ENCODE measurements at places on chromosomes 7 and 10.

GRCh38 chr10:122047560-122047959, 58.6 kb downstream of the TACC2 start:
- DNase-seq: no peak

DNA sequence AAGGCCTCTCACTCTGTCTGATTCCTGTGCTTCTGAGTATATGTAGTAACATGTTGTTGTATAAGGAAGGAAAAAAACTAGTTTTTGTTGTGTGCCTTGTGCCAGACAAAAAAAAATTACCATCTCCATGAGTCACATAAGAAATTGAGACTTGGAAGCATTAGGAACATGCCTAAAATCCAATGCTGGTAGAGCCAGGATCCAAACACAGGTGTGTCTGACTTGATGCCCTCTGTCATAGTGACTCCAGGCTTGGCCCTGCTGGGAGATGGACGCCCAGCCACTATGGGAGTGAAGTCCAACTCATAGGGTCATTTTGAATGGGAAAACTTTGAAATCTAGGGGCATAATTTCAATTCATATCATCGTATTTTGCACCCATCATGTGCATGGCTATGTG, 38.0 kb downstream of the PYROXD2 start:
- no peak for DNase-seq

GRCh38 chr10:126770809-126771208, 100.3 kb upstream of the C10orf90 start:
- no peak for DNase-seq

GRCh38 chr10:3236644-3237404, 64.2 kb upstream of the PITRM1 start:
- no peak for DNase-seq

- no peak for DNase-seq
Measured at GRCh38 chr7:103446049-103446520, at the start of gene SLC26A5. Gene SLC26A5 (minus strand): TSS chr7:103446207. CDS start chr7:103421514, 24,693 bp downstream.

- DNase-seq: no peak
Measured at GRCh38 chr10:131817866-131818509, 82.8 kb upstream of the PPP2R2D start.

- DNase-seq: no peak
Measured at GRCh38 chr7:44189286-44189992, at the start of gene GCK. Gene GCK (minus strand): TSS chr7:44189439. CDS start chr7:44188953, 486 bp downstream.

- no peak for DNase-seq
Measured at GRCh38 chr10:90859321-90859751, 1.5 kb upstream of the HTR7 start.

DNA sequence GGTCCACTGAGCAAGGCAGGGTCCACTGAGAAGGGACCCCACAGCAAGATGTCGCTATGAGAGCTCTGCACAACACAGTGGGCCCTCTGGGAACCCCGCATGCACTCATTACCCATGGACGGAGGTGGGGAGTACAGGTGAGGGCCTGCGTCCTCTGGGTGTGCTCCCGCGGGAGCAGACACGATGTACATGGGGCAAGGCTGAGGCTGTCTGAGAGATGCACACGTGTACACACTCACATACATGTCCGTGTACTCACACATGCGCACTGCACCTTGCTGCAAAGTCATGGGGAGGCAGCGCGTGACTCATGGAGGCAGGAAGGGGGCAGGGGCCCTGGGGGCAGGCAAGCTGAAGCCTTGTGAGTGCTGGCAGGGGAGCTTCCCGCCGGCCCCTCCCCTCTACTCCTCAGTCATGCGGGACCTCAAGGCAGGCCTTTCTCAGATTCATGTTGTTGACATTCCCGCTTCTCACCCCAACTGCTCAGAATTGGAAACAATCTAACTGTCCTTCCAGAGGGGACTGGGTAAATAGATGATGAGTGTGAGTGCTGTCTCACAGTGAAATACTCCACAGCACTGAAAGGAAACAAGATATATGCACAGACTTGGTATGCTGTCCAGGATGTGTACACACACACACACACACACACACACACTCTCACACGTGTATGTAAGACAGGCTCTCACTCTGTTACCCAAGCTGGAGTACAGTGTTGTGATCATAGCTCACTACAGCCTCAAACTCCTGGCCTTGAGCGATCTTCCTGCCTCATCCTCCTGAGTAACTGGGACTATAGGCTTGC, 40.0 kb downstream of the GOLGA7B start:
- DNase-seq: no peak

GRCh38 chr7:25754333-25754732, 397.7 kb upstream of the NFE2L3 start:
- DNase-seq: no peak

DNA sequence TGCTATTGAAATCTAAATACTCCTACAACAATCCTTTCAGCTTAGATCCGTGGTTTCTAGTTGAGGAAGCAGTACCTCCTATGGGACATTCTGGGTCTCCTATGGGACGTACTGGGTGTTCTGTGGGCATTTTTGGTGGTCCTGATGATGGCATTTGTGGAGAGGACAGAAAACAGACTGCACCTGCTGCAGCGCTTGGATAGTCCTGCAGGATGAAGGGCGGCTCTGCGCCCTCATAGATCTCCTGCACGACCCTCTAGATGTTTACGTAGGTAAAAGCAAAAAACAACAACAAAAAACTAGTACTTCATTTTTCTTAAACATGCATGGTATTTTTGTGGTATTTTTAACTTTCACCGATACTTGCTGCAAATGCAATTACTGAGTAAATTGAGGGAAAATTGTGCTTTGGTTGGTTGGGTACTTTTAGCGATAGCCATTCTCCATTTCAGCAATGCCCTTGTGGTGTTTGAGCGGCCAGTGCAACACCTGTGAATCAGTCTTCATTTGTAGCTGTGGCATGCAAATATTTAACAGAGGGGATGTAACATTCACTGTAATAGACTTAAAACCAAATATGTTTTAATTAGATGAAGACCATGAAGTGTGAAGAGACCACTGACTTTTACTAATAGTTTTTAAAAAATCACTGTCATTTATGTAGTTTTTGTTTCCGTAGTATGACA, 461.2 kb downstream of the SDK1 start:
- no peak for DNase-seq

DNA sequence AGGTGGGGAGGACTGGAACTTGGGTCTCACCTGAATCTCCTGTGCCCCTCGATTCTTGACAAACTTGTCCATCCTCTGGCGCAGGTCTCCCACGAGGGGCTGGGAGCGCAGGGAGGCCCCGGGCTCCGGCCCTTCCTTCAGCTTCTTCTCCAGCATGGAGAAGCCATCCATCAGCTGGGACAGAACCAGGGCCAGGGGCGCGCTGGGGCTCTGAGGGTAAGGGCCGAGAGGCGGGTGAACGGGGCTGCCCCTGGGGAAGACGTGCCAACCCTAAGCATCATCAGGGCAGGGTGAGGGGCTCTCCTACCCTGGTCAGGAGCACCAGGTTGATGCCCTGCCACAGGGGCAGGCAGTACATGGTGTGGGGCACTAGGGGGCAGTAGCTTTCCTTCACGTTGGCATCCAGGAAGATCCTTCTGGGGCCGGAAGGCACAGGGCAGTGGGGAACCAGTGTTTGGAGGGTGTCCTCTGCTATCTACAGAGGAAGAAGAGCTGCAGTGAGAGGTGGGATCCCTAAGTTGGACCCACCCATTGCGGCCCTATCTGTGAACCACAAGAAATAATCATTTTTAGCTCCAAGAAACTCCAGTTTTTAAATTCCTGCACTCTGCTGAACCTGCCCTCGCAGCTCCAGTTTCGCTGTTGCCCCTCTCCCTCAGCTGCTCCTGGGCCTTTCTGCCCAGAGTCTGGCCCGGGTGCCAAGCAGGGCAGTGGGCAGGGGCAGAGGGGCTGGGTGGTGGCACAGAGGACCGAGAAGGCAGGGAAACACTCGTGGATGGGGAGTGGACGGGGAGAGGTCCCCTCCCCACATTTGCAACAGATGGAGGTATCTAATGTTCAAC, 10.8 kb upstream of the PYROXD2 start:
- peak; percentile 20 for DNase-seq

GRCh38 chr7:148437043-148437442, 153.5 kb upstream of the C7orf33 start:
- no peak for DNase-seq

DNA sequence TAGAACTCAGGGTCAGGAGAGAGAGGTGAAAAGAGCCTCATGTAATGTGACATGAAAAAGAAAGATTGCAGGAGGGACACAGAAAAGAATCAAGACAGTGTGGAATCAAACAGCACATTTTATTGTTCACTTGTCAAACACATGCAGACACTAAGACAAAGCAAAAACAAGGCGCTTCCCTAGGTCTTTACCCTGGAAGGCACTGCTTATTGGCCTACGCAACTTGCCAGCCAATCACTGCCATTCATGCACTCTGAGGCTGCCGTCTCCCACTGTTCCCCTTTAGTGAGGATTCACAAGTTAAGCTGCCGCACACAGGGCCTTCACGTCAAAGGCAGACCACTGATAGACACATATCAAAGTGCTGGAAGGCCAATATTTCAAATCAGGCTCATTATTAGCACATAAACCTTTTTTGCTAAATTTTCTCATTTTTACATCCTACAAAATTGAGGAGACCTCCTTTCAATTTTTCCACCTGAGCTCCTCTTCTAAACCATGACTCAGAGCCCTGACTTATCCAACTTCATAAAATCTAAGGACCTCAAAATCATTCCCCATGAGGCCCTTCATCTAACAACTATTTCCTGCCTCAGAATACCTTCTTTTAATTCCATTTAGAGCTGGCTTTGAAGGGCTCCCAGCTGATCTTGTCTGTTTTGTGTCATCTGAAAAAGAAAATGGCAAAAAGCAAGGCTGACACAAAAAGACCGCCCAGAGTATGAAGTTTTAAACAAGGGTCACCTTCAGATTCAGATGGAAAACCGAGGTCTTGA, 149.4 kb downstream of the CHCHD3 start:
- DNase-seq: no peak

- DNase-seq: no peak
Measured at GRCh38 chr7:102810916-102811315, 62.1 kb downstream of the FAM185A start.

GRCh38 chr7:27581119-27581518, 81.6 kb downstream of the HIBADH start:
- DNase-seq: no peak

- no peak for DNase-seq
Measured at GRCh38 chr10:72729528-72729927, 37.6 kb downstream of the MCU start.

GRCh38 chr7:132321387-132321786, 254.9 kb downstream of the PLXNA4 start:
- DNase-seq: no peak

GRCh38 chr10:126016156-126016805, 119.9 kb downstream of the FANK1 start:
- no peak for DNase-seq

GRCh38 chr10:83459124-83459523, 680.2 kb upstream of the GHITM start:
- DNase-seq: no peak

GRCh38 chr10:8014649-8015048, 39.8 kb upstream of the GATA3 start:
- no peak for DNase-seq

DNA sequence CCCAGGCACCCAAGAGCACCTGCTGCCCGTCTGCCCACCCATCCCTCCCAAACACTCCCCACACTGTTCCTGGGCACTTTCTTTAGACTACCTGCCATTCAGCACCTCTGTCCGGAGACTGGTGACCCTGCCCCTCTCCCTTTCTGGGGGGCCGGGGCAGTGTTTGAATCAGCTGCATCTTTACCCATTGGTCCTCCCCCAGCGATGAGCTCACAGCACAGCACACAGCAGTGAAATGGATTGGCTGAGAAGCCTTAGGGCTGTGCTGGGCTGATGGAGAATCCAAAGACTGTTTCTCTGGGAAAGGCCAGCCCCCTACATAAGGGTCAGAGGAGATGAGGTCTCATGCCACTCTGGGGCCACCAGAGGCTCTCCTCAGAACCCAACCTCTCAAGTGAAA, 40.2 kb downstream of the VWA2 start:
- DNase-seq: no peak

Measured in femur (tissue), 1 donor.